ENCODE measurements at places on chromosomes 1 and 21. TPM values are rescaled to one million over a fixed set of nuclear protein-coding genes. Genes with fewer than 3 reads are reported as not detected.

The NIBAN1 gene
- polyA plus RNA-seq = 31.3 TPM

- no peak overlapping the region for H3K27ac ChIP-seq
- no peaks in the 10 kb centered on the region for H3K4me1 ChIP-seq
- no peak overlapping the region for H3K4me3 ChIP-seq
- no peaks in the 10 kb centered on the region for H3K36me3 ChIP-seq
- no peak for DNase-seq
These were observed 260.8 kb downstream of the GPATCH2 start for GRCh38 chr1:217369996-217370551.

The BCAR3 gene
- polyA plus RNA-seq = 12.6 TPM

The ADPRS gene
- polyA plus RNA-seq = 25.3 TPM

DNA sequence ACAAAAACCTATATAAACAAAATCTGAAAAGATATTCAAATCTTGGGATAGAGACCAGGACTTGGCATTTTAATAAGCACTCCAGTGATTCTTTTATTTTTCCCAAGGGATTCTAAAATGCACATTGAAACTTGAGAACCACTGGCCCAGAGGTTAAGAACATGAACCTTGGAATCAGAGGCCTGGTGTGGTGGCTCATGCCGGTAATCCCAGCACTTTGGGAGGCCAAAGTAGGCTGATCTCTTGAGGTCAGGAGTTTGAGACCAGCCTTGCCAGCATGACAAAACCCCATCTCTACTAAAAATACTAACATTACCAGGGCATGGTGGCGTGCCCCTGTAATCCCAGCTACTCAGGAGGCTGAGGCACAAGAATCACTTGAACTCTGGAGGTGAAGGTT, 12.9 kb upstream of the CEP85 start:
- H3K4me1 ChIP-seq = no peaks in the 10 kb centered on the region
- H3K27ac ChIP-seq = no peak overlapping the region
- H3K36me3 ChIP-seq = no peaks in the 10 kb centered on the region

DNA sequence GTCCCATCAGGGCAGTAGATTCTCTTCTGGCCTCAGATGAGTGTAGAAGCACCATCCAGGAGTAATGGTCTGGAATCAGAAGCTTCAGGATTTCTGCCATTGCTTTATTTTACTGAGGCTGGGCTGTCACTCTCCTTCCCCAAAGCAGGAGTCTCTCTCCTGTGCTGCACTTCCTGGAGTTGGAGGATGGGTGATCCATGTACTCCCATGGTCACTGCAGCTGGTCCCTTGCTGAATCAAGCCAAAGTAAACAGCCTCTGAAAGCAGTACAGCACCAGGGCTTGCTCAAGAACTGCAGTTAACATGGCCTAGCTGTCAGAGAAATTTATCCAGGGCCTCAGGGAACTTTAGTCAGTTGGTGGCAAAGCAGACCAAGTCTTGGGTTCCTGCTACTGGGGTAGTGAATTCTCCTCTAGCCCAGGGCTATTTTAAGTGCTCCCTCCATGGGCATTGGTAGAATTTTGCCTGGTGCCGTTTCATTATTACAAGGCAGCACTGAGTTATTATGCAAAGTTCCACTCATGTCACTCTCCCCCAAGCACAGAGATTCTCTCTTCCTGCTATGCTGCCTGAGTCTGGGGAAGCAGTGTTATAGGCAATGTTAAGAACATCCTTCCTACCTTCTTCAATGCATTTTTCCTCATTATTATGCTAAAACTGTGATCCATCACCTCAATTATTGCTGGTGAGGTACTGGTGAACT, 29.5 kb downstream of the DRAM2 start:
- H3K4me3 ChIP-seq = no peak overlapping the region
- peak; percentile 49 for DNase-seq
- no peaks in the 10 kb centered on the region for H3K27me3 ChIP-seq
- no peaks in the 10 kb centered on the region for H3K36me3 ChIP-seq

DNA sequence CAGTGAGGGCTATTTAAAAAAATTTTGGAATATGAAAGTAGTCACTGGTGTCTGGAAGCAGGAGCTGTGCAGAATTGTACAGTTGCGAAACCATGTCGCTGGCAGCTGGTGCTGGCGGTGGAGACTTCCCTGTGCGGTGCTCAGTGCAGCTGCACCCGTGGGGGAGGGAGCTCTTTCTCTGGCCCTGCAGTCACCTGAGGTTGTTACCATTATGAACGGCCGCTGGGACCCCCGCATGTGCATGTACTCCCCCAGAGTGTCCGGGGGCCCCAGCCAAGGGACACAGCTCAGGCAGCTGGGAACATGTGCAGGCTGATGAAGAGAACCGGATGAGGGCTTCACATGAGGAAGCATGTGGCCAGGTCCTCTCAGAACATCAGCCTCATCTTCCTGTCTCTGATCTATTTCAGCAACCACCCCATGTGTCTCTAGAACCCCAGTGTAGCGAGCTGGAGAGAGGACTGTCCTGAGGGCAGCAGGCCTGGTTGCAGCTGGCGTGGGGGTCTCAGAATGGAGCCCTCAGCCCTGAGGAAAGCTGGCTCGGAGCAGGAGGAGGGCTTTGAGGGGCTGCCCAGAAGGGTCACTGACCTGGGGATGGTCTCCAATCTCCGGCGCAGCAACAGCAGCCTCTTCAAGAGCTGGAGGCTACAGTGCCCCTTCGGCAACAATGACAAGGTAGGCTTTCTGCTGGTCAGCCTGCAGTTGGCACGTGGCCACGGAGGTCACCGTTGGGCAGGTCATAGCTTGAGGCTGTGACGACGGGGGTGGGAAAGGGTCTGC, at the start of gene TRPM2:
TSS of gene TRPM2 (plus strand) at position 431 of the 780 bp plus-strand sequence. CDS start at position 511, 80 bp downstream.
- no peaks in the 10 kb centered on the region for H3K36me3 ChIP-seq
- no peak within 1 kb of the TSS for H3K4me3 ChIP-seq
- H3K4me1 ChIP-seq = no peaks in the 10 kb centered on the region

The LHX8 gene
- polyA plus RNA-seq = not detected

The TAS1R1 gene
- 0.05 TPM for polyA plus RNA-seq

The LCE3D gene
- not detected for polyA plus RNA-seq

- no peaks in the 10 kb centered on the region for H3K27me3 ChIP-seq
- H3K36me3 ChIP-seq = no peaks in the 10 kb centered on the region
- H3K4me1 ChIP-seq = no peaks in the 10 kb centered on the region
- no peak for DNase-seq
These were observed 53.4 kb upstream of the COX20 start for GRCh38 chr1:244782056-244782455.

DNA sequence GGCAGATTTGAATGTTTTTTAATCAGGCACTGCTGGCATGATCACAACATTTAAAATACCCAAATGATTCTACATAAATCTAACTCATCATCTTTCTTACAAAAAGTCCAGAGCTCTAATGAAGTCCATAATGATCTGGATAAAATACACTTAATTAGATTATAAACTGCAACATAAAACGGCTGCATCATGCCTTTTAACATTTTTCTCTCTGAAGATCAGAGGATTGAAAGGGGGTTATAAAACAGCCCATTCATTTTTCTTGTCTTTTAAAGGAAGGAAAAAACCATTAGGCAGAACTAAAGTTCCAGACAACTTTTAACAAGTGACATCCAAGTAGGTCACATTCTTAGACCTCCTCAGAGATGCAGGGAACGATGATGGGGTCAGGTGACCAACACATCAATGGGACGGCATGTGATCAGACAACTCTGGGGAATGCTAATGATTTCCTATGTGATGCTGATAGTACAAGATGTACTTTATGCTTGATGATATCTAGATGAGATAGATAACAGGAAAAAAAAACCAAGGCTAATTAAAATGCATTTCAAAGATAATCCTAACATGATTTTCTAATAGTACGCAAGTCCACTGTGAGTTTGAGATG, 455.1 kb downstream of the SMYD3 start:
- no peak overlapping the region for H3K4me3 ChIP-seq
- H3K27ac ChIP-seq = no peak overlapping the region
- no peaks in the 10 kb centered on the region for H3K27me3 ChIP-seq
- no peaks in the 10 kb centered on the region for H3K4me1 ChIP-seq
- no peak for DNase-seq

- no peak for DNase-seq
- no peaks in the 10 kb centered on the region for H3K27me3 ChIP-seq
- no peaks in the 10 kb centered on the region for H3K4me1 ChIP-seq
These were observed 96.5 kb upstream of the CAMK1G start for GRCh38 chr1:209486861-209487593.

DNA sequence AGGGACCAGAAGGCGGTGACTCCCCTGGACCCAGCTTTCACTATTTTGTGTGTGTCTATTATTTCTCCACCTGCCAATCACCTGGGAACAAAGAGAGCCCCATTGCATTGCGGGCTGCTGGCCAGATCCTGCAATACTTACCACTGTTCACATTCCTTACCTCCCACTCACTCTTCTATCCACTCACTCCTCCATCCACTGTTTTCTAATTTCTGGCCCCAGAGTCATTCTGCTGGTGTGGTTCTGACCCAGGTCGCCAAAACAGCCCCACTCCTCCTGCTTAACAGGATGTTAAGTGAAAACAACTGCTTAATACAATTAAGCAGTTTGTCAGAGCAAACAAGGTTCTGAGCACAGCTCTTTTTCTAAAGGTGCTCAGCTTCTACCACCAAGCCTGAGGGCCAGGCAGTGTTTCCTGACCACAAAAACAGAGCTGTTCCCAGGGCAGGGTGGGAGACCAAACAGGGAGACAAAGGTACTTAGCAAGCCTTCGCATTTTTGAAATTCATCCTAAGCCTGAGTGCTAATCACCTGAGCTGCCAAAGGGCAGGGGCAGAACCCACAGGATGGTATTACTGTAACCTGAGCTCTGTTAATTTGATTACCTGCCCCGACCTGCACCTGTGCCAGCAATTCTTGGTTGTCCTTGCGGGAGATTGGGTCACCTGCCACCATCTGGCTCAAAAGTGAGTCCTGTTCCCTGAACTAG, 38.5 kb upstream of the EFCAB14 start:
- H3K36me3 ChIP-seq = no peaks in the 10 kb centered on the region
- no peak for DNase-seq
- no peak overlapping the region for H3K4me3 ChIP-seq
- no peaks in the 10 kb centered on the region for H3K4me1 ChIP-seq

- no peak overlapping the region for H3K27ac ChIP-seq
- no peaks in the 10 kb centered on the region for H3K36me3 ChIP-seq
- DNase-seq = no peak
- no peaks in the 10 kb centered on the region for H3K4me1 ChIP-seq
- no peak overlapping the region for H3K4me3 ChIP-seq
These were observed 310.6 kb downstream of the DISC1 start for GRCh38 chr1:231936983-231937775.

DNA sequence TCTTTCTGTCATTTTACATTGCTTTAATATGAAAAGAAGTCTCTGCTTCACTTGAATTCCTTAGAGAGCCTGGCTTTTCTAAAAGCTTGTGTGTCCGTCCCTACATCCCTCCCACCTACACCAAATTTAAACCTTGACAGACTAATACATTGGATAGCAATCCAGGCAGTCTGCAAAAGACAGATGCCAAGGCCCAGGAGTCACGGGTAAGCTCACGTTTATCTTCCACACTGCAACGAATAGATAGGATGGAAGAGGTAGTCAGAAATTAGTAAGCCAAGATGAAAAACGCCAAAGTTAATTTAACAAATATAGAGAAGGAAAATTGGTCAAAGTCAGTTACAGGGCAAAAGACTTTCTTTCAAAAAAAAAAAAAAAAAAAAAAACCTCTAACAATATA, 338.1 kb downstream of the SMYD3 start:
- H3K4me3 ChIP-seq = no peak overlapping the region
- no peaks in the 10 kb centered on the region for H3K36me3 ChIP-seq
- no peaks in the 10 kb centered on the region for H3K4me1 ChIP-seq
- no peak for DNase-seq

The LRRC8B gene
- 2.8 TPM for polyA plus RNA-seq

DNA sequence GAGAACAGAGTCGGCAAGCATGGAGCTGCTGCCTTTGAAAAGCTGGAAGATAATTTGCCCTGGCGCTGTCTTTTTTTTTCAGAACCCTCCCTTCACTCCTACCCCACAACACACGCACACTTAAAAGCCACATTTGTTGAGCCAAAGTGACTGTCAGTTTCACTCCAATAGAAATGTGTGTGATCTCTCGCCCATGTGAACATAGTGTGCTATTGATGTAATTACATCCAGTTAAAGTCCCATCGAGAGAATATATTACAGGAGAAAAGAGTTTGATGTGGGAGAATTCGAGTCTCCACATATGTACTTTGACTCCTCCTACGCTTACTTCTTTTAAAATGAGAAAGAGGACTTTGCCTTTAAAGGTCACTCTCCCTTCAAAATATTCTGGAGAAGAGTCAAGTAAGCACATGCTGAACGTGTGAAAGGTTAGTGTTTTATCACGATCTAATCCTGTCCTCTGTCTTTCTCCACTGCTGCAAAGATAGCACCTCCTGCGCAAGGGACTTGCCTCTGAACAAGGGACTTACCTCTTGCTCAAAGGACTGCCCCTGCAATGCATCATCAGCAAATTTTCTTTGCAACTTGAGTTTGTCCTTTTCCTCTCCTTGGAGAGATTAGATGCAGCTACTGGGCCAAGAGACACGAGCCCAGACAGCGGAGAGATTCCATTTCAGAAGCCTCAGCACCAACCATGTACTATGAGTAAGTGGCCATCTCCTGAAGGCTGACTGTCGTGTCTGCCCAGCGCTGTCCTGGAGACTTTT, 613.9 kb downstream of the PTPRU start:
- no peaks in the 10 kb centered on the region for H3K27me3 ChIP-seq
- H3K4me1 ChIP-seq = no peaks in the 10 kb centered on the region
- DNase-seq = no peak
- no peaks in the 10 kb centered on the region for H3K36me3 ChIP-seq
- H3K4me3 ChIP-seq = no peak overlapping the region
- no peak overlapping the region for H3K27ac ChIP-seq

DNA sequence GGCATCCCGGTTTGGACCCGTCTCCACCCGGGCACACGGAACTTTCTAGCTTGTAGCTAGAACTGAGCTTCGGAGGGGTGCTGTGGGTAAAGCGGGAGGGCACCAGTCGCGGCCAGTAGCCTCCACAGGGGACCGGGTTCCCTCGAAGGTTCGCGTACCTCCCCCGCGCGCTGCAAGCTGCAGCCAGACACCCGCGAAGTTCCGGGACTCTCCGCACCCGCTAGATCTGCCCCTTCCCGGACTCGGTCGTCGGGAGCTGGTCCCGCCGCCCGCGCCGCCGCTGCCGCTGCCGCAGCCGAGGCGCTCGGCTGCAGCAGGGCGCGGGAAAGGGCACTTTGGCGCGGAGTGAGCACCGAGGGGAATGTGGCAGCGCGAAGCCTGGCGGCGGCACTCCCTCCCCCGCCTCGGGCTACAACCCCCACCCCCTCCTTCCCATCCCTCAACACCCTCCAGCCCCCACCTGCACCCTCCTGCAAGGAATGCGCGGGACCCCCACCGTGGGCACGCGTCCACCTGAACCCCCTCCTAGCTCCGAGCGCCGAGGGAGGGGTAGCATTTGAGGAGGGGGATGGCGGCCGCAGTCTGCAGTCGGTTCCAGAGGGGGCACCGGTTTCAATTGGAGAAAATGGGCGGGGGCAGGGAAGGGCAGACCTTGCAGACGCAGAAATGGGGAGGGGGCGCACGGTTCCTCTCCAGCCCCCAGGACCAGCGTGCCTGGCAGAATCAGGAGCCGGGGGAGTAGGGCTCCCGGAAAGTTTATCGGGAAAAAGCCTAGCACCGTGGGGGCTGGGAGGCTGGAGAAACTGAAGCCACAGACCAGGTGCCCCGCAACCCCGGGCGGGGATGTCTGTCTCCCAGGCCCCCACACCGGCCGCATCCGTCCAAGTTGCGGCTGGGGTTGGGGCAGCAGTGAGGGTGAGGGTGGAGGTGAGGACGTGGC, 968 bp downstream of the CSMD2 start:
- no peaks in the 10 kb centered on the region for H3K36me3 ChIP-seq
- peaks cover 5% of the 10 kb centered on the region for H3K4me1 ChIP-seq
- peak overlapping the region; percentile 57 for H3K27ac ChIP-seq

GRCh38 chr21:26070822-26071425, 99.6 kb downstream of the APP start:
- no peaks in the 10 kb centered on the region for H3K36me3 ChIP-seq
- no peaks in the 10 kb centered on the region for H3K27me3 ChIP-seq
- H3K4me1 ChIP-seq = peaks cover 17% of the 10 kb centered on the region
